ENCODE measurements at places on chromosomes 2 and 18.
A peak's percentile ranks its signal among the peaks of the same experiment; 100 is the strongest.

GRCh38 chr2:22037274-22037673 lies 913.5 kb downstream of the TDRD15 start:
- no peaks in the 10 kb centered on the region for H3K4me1 ChIP-seq
- no peaks in the 10 kb centered on the region for H3K27me3 ChIP-seq

GRCh38 chr18:79876497-79876896 lies 75.0 kb downstream of the SLC66A2 start:
- no peak overlapping the region for H3K4me3 ChIP-seq
- no peaks in the 10 kb centered on the region for H3K4me1 ChIP-seq
- H3K36me3 ChIP-seq, result no peaks in the 10 kb centered on the region
- no peaks in the 10 kb centered on the region for H3K27me3 ChIP-seq
- no peak for DNase-seq
- no peak overlapping the region for H3K27ac ChIP-seq

GRCh38 chr2:192091476-192091875 lies 103.3 kb downstream of the TMEFF2 start:
- no peaks in the 10 kb centered on the region for H3K36me3 ChIP-seq
- DNase-seq, result no peak
- no peak overlapping the region for H3K27ac ChIP-seq
- no peak overlapping the region for H3K4me3 ChIP-seq
- H3K27me3 ChIP-seq, result no peaks in the 10 kb centered on the region

DNA sequence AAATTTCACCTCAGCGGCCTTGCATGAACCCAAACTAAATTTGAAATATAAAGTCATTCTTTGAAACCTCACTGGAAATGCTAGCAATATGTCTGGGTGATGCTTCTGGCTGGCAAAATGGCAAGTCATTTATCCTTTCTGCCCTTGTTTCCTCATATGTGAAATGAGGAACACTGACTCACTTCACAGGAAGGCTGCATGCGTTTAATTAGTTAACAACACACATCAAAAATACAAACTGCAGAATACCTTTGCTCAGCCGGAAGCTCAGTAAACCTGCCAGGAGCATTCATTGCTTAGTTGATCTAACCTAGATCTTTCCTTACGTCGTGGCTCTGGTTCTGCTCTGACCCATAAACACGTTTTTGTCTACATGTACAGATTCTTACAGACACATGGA lies 214.2 kb upstream of the ACVR2A start:
- H3K4me3 ChIP-seq, result no peak overlapping the region
- no peaks in the 10 kb centered on the region for H3K36me3 ChIP-seq
- H3K4me1 ChIP-seq, result peaks cover 3% of the 10 kb centered on the region
- no peak for DNase-seq

DNA sequence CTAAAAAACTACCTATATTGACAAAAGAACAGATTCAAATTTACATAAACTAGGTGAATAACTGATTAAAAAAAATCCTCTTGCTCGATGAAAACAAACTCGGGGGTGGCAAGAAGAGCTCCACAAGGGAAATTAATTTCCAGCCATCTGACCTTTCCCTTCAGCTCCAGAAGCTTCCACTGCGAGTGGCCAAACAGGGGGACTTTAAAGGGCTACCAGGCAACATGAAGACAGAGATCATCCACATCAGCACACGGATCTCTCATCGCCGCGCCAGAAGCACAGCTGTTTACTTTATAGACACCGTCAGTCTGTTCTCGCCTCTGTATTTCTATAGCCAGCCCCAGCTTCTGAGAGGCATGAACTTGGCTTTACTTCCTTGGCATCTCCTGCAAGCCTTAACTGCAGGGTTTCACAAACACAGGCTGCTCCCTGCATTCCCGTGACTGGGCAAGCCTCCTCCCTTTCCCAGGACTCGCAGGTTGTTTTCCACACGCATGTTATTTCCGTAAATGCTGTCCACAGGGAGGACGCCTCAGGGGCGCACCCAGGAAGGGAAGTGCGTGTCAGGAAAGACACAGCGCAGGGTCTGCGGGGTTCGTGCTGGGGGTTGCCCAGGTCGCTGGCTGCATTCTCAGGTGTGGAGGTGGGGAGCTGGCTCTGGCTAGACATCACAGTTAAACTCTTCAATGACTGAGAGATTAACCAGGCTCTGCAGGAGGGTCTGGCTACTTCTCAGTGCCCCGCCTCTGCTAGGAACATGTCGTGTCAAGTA lies 85.0 kb downstream of the USP40 start:
- H3K36me3 ChIP-seq, result peaks cover 9% of the 10 kb centered on the region
- H3K27me3 ChIP-seq, result no peaks in the 10 kb centered on the region
- no peak overlapping the region for H3K4me3 ChIP-seq
- no peaks in the 10 kb centered on the region for H3K4me1 ChIP-seq

DNA sequence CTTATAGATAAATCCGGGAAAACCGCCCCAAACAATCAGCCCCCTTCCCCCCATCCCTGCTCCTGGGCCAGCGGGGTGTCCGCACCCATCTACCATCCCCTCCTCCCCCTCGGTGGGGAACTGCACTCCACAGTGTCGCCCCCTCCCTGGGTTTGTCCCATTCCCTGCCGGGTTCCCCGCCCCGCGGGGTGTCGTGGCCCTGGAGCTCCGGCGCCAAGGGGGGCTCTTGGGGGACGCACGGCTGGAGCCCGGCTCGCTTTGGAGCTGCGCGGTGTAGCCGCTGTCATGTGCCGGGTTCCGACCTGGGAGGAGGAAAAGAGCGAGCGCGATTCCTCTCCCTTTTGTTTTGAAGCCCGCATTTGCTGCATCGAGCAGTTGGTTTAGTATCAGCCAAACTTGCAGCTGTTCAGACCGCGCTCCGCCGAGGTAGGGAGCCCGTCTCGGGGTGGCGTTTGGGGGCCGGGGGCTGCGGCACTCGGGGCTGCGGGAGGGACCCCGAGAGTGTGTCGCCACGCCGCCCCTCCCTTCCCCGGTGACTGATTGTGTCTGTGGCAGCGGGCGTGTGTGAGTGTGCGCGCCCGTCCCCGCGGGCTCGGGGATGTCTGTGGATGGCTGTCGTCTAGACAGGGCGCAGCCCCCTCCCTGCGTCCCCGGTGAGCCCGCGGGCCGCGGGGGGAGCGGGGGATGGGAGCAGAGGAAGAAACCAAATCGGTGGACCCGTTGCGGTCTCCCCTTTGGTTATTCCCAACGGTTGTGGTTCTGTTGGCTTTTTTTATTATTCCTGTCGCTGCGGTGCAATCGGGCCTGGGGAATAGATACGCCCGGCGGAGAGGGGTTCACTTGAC lies 797 bp downstream of the CTIF start:
- peaks cover 13% of the 10 kb centered on the region for H3K27me3 ChIP-seq
- peaks cover 22% of the 10 kb centered on the region for H3K4me1 ChIP-seq
- H3K27ac ChIP-seq, result no peak overlapping the region
- no peak overlapping the region for H3K4me3 ChIP-seq

DNA sequence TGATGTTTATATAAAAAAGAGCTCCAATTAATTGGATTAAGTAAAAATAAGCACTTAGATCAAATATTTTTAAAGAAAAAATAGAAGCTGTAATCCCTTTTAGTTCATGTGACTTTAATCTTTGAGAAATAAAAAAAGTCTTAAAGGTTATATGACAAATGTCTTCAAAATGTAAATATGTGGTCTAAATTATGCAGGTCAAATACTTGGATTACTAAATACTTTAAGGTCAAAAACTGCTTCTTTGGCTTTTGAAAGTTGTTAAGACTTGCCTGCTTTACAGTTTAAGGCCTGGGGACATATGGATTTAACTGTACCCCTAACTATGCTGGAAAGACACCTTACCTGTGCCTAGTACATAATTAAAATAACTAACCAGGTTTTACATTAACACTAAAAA lies 15.5 kb upstream of the PDK1 start:
- H3K27me3 ChIP-seq, result no peaks in the 10 kb centered on the region
- no peaks in the 10 kb centered on the region for H3K36me3 ChIP-seq
- H3K4me3 ChIP-seq, result no peak overlapping the region
- DNase-seq, result no peak

- H3K36me3 ChIP-seq, result no peaks in the 10 kb centered on the region
- no peak overlapping the region for H3K27ac ChIP-seq
- H3K27me3 ChIP-seq, result no peaks in the 10 kb centered on the region
- H3K4me1 ChIP-seq, result peaks cover 20% of the 10 kb centered on the region
- no peak for DNase-seq
Measured at GRCh38 chr2:195489101-195489500, 167.9 kb upstream of the SLC39A10 start.

GRCh38 chr2:54574107-54574859 lies 118.2 kb downstream of the SPTBN1 start:
- H3K4me1 ChIP-seq, result peaks cover 100% of the 10 kb centered on the region
- no peaks in the 10 kb centered on the region for H3K36me3 ChIP-seq
- no peaks in the 10 kb centered on the region for H3K27me3 ChIP-seq
- peak; percentile 91 for DNase-seq

DNA sequence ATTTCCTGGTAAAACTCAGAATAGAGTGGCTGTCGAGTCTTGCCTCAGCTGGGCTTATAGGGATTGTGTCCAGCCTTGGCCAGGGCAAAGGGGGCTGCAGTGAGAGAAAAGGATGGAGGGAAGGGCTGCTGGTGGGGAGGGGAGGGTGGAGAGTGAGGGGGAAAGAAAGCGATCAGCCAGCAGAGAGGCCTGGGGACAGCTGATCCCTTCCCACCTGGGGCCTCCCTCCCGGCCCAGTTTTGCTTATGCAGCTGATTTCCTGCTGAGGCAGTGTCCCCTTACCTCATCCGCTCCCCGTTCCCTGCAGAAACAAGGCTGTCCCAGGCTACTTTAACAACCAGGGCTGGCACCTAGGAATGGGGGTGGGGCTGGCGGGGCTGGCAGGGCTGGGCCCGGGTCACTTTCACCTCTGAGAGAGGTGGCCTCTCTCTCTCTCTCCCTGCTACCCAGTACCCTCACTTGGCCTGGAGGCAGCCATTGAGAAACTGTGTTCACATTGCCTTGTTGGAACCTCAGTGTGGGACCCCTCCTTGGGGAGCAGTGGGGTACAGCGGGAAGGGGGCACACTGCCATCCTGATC lies 12.2 kb upstream of the GMPPA start:
- no peaks in the 10 kb centered on the region for H3K36me3 ChIP-seq
- no peak overlapping the region for H3K4me3 ChIP-seq
- H3K4me1 ChIP-seq, result peaks cover 15% of the 10 kb centered on the region
- no peak for DNase-seq

- no peaks in the 10 kb centered on the region for H3K36me3 ChIP-seq
- H3K4me1 ChIP-seq, result no peaks in the 10 kb centered on the region
- no peak overlapping the region for H3K27ac ChIP-seq
- DNase-seq, result no peak
- H3K4me3 ChIP-seq, result no peak overlapping the region
Measured at GRCh38 chr2:120530781-120531180, 184.8 kb downstream of the INHBB start.

GRCh38 chr2:205117125-205117524 lies 565.2 kb upstream of the NRP2 start:
- H3K4me3 ChIP-seq, result no peak overlapping the region
- no peak overlapping the region for H3K27ac ChIP-seq
- H3K4me1 ChIP-seq, result peaks cover 3% of the 10 kb centered on the region
- DNase-seq, result no peak

GRCh38 chr2:22055784-22056620 lies 932.2 kb downstream of the TDRD15 start:
- no peaks in the 10 kb centered on the region for H3K27me3 ChIP-seq
- no peak overlapping the region for H3K4me3 ChIP-seq
- no peak for DNase-seq

- peaks cover 51% of the 10 kb centered on the region for H3K4me1 ChIP-seq
- H3K27ac ChIP-seq, result no peak overlapping the region
- DNase-seq, result no peak
- H3K27me3 ChIP-seq, result no peaks in the 10 kb centered on the region
- H3K36me3 ChIP-seq, result no peaks in the 10 kb centered on the region
Measured at GRCh38 chr2:148527488-148528340, 116.8 kb upstream of the EPC2 start.

DNA sequence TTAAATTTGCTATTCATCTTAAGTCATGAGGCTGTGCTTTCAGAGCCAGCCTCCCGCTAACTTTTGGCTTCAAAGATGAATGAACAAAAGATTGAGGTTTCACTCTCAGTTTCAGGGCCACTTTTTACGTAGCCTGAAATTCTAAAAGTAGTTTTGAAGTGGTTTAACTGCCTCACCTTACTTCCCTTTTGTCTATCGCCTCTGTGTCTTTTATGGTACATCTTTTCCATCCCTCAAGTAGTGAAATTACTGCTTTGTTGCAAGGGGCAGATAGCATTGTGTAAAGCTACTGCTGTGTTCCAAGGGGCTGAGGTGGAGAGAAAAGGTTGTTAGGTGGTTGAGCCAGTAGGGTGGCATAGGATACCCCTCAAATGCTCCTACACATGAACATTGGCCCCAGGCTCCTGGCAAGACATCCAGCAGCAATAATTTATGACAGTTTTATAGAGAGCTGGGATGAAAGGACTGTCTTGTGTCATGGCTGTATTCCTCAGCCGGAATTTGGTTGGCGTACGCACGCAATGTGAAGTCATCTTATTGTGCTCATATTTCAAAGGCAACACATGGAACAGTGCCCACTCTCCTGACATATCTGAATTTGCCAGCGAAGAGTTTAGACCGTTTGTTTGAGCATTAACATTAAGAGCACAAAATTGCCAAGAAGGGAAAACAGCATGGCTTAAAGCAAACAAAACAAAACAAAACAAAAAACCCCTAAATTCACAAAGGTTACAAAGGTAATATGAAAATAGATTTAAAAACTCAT lies 32.2 kb downstream of the QPCT start:
- H3K4me1 ChIP-seq, result peaks cover 16% of the 10 kb centered on the region
- H3K27ac ChIP-seq, result no peak overlapping the region

GRCh38 chr2:112691881-112692281 lies 28.9 kb upstream of the NT5DC4 start:
- no peaks in the 10 kb centered on the region for H3K36me3 ChIP-seq
- no peak overlapping the region for H3K27ac ChIP-seq
- H3K4me3 ChIP-seq, result no peak overlapping the region
- H3K27me3 ChIP-seq, result no peaks in the 10 kb centered on the region
- H3K4me1 ChIP-seq, result peaks cover 22% of the 10 kb centered on the region
- DNase-seq, result no peak

DNA sequence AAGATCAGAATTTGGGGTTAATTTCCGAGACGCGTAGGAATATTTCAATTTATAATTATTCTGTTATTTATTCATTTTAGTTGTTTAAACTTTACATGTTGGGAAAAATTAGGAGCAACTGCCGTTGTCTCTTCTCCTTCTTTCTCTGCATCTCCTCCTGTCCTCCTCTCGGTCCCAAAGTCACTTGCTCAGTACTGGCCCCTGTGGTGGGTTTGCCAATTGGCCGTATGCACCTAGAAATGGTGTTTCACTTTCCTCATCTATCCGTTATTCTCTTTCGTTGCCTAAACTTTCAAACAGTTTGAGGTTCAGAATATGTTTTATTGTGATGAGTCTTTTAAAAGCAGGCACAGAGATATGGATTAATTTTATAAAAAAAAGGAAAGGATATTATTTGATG lies 517.9 kb downstream of the PLCL1 start:
- H3K4me1 ChIP-seq, result peaks cover 15% of the 10 kb centered on the region
- H3K4me3 ChIP-seq, result no peak overlapping the region
- no peak overlapping the region for H3K27ac ChIP-seq
- no peaks in the 10 kb centered on the region for H3K36me3 ChIP-seq
- peaks cover 28% of the 10 kb centered on the region for H3K27me3 ChIP-seq

GRCh38 chr2:72561621-72562318 lies 264.1 kb downstream of the EXOC6B start:
- H3K27me3 ChIP-seq, result no peaks in the 10 kb centered on the region
- DNase-seq, result no peak
- no peak overlapping the region for H3K27ac ChIP-seq
- no peaks in the 10 kb centered on the region for H3K36me3 ChIP-seq
- no peak overlapping the region for H3K4me3 ChIP-seq

- no peaks in the 10 kb centered on the region for H3K27me3 ChIP-seq
- H3K4me1 ChIP-seq, result no peaks in the 10 kb centered on the region
- H3K27ac ChIP-seq, result no peak overlapping the region
- DNase-seq, result no peak
Measured at GRCh38 chr18:46411867-46412690, 244.9 kb downstream of the LOXHD1 start.
